Suppressor macrophage treated with lipopolysaccharide for 4 hours (primary cell): ENCODE measurements at places on chromosomes 1 and 21.
A peak's percentile ranks its signal among the peaks of the same experiment; 100 is the strongest.

- no peak for DNase-seq
These were observed 1.0 kb downstream of the ENTREP3 start for GRCh38 chr1:155254228-155254713.

- no peak for DNase-seq
These were observed 128.8 kb downstream of the COQ8A start for GRCh38 chr1:227068883-227069282.

GRCh38 chr1:177928194-177928593, 41.7 kb downstream of the SEC16B start:
- DNase-seq: no peak

DNA sequence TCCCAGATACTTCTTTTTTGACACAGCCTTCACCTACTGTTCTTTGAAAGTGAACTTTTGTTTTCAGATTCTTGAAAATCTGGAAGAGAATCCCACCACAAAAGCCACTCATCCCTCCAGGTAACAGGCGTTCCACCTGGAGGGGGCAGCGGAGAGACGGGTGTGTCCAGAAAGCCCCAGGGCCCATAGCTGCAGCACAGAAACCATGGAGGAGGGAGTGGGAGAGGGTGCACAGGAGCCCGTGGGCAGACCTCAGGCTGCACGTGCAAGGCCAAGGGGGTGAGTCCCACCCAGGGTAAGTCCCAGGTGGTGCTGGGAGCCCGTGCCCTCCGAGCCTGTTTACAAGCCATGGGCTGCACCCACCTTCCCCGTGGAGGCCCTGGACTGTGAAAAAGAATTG, 86.5 kb downstream of the PSMG1 start:
- no peak for DNase-seq

GRCh38 chr21:32378956-32379355, 13.9 kb downstream of the URB1 start:
- DNase-seq: no peak

GRCh38 chr1:218514689-218515088, 169.6 kb downstream of the TGFB2 start:
- DNase-seq: no peak

DNA sequence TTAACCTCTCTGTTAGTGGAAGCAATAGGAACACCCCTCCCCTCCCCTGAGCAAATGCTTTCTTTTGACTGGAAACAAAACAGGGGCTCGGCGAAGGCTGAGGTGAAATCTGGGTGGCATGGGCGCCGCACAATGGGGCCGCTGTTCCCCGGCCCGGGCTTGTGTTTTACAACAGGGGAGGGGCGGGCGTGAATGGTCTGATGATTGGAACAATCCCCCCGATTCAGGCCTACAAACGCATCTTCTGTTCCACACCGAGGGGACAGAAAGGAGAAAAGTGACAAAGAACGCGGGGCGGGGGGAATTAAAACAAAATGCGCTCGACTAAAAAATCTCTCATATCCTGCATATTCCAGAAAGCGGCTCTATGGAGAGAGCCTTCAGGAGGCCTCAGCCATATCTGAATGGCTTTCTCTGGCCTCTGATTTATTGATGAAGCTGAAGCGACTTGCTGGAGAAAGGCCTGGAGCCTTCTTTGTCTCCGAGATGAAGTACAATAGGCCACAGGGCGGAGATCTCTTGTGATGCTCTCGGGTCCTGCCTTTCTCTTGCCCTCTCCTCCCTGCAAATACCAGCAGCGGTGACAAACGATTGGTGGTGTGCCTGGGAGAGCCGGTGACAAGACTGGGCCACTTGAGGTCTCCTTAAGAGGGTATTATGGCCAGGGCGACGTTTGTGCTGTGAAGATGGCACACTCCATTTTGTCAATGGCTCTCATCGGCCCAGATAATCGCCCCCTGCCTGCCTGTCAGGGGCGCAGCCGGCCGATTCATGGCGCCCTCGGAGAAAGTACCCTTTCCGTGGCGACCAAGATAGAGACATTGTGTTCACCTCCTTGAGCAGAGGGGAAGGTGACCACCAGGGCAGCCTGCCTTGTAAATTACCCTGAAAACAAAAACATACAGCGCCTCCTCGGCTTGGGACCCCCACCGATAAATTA, 47.1 kb upstream of the OLIG2 start:
- no peak for DNase-seq

DNA sequence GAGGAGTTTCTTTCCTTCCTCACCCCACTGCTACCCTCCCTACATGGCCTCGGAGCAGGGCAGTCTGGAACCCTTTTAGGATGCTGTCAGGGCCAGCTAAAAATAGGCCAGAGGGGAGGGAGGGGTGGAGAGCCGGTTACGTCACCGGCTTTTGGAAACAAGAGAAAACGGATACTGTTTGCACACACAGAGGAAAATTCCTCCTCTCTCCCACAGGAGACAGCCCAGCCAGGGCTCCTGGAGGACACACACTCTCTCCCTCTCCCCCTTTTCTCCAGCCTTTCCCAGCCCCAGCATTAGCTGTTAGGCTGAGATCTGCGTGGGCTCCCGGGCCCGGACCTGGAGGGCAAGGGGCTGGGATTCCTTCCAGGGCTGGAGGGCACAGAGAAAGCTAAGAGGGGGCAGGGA, 20.0 kb upstream of the ALDH4A1 start:
- peak; percentile 41 for DNase-seq

GRCh38 chr1:45669859-45670655, 16.3 kb downstream of the GPBP1L1 start:
- no peak for DNase-seq

DNA sequence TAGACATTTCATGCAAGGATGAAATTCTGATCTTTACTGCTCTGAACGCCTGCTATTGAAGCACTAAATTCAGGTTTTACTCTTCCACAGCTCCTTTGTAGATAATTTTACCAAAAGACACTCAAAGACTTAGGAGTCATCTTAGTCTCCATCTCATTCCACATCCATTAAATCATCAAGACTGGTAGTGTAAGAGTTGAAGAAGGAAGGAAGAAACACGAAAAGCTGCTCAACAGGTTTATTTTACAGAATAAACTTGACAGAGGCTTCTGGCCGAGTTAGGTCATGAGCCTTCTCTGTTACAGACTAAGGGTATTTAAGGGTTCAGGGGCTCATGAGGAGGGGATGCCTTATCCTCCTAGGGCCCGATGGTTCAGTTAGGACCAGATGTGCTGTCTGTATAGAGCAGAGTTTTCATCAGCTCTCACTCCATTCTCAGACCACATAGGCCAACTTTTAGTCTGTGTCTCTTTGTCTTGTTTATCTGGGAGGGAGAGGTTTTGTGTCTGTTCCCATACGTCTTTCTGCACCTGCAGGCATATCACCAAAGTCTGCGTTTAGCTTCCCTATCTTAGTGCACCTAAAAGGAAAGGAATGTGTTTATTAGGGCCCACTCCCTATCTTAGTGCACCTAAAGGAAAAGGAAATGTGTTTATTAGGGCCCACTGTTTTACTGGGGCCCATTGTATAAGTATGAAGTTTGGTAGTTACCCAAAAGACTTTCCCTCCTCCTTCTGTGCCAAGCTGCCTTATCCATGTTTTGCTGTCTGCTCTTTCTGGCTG, 57.4 kb upstream of the RGS18 start:
- no peak for DNase-seq

- peak; percentile 47 for DNase-seq
These were observed 761 bp downstream of the TNNT2 start for GRCh38 chr1:201376464-201377374.

- DNase-seq: no peak
These were observed 23.4 kb downstream of the RHBG start for GRCh38 chr1:156392452-156392853.

GRCh38 chr1:160862203-160863060, at the start of gene CD244:
TSS of gene CD244 (minus strand) at chr1:160862887. CDS start at chr1:160862677, 210 bp downstream.
- peak; percentile 91 for DNase-seq

DNA sequence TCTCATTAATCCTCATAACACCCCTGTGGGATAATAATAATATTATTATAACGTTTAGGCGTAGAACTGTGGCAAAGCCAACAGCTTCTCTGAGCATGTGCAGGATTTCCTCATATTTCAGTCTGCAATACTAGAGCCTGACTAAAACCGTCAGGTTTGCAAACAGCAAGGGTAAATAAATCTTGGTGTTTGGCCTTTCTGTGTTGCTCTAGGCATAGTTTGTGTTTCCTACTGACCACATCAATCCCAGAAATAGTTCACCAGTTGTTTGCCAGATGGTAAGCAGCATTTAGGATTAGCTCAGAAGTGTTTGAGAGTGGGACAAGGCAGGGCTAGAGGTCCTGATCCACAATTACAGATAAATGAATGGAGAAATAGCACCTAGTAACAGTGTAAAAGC, 2.8 kb upstream of the KCNA3 start:
- DNase-seq: no peak

- peak; percentile 57 for DNase-seq
These were observed 109.9 kb upstream of the CXADR start for GRCh38 chr21:17402937-17403336.

DNA sequence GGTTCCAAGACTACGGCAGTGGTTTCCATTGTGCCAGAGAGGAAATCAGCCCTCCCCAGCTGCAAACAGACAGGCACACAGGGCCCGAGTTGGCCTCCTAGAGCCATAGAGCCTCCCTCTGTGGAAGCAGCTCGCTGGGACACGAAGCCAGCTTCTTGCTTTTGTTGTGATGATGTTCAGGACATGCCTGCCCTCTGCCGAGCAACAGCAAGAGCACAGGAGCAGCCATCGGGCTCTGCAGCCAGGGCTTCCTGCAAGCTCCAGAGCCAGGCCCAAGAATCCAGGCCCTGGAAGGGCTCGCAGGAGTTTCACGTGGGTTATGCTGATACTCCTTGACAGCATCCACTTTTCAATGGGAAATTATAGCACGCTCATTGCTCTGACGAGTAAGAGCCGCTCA, 18.5 kb downstream of the NPHP4 start:
- no peak for DNase-seq

DNA sequence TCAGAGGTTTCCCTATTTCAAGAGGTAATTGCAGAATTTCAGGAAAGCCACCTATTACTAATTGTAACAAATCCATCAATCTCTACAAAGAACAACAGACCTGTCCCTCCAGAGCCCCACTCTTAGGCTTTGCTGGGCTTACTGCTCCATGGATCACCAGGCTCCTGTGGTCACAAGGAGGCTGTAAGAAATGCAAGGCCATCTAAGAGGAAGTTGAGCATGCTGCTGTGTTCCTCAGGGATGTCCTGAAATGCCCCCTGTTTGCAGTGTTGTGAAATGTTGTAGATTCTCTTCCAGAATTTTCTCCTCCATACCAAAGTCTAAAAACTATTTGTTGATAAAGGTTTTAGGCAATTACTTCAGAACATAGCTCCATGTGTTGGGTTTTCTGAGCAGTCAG, 24.4 kb upstream of the DUSP23 start:
- peak; percentile 67 for DNase-seq

DNA sequence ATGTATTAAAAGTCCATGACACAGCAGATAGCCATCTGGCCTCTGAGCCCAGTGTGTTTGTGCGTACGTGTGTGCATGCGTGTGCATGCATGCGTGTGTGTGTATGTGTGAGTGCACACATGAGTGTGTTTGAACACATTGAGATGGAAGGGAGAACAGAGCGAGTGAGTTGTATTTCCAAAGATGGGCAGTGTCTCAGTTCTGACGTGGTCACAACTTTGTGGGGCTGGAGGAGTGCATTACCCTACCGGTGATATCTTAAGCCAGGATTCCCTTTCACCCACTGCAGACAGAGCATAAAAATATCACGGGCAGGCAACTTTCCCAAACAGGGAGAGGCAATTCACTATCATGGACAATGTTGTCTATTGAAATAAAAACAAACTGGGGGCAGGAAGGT, 27.8 kb downstream of the IRF2BP2 start:
- DNase-seq: no peak

GRCh38 chr1:64956010-64956640, 10.2 kb downstream of the JAK1 start:
- DNase-seq: peak; percentile 57

- DNase-seq: no peak
These were observed 42.8 kb downstream of the C8A start for GRCh38 chr1:56897150-56898004.

DNA sequence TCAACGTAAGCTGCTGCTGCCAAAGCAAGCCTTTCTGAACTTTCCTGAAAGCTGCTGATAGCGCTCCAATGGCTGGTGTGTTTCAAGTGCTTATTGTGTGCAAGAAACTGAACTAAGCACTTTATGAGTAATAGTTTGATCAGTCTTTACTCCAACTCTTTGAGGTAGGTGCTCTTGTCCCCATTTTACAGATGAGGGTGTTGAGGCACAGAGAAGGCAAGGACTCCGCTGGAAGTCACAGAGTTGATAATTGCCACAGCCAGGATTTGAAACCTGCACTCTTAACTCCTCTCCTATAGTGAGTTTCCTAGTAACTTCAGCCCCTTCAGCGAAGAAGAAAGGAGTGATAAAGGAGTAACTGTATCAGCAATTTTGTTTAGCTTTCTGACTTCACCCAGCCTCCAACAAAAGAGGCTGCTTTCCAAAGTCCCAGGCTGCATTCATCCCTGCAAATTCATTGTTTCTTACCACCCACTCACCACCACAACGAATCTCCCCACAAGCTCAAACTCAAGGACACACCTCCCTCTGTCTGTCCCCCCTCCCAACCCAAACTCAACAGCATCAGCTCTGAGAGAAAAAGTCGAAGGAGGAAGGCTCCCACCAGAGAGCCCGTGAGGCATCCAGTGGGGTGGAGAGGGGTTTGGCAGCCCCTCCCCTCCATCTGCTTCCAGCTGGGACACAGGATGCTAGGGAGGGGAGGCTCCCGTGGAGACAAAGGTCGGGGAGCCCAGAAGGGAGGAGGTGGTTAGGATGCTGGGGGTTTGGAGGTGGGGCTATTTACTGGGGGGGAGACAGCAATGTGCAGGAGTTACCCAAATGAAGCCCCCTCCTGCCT, 139.6 kb downstream of the NAV1 start:
- DNase-seq: no peak

- no peak for DNase-seq
These were observed 25.1 kb upstream of the PLEKHA6 start for GRCh38 chr1:204384636-204385352.

DNA sequence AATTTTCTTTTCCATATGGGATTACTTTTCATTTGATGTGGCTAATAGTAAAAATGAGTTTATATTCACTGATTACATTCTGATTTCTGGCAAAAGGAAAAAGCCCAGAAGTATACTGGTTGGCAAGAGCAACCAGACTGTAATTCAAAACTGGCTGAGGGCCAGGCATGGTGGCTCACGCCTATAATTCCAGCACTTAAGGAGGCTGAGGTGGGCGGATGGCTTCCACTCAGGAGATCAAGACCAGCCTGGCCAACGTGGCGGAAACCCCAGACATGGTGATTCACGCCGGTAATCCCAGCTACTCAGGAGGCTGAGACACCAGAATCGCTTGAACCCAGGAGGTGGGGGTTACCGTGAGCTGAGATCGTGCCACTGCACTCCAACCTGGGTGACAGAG, 14.5 kb downstream of the SYT11 start:
- no peak for DNase-seq

- no peak for DNase-seq
These were observed 15.7 kb downstream of the GPR3 start for GRCh38 chr1:27408151-27408550.

GRCh38 chr1:176177764-176178163, 29.3 kb downstream of the COP1 start:
- no peak for DNase-seq

DNA sequence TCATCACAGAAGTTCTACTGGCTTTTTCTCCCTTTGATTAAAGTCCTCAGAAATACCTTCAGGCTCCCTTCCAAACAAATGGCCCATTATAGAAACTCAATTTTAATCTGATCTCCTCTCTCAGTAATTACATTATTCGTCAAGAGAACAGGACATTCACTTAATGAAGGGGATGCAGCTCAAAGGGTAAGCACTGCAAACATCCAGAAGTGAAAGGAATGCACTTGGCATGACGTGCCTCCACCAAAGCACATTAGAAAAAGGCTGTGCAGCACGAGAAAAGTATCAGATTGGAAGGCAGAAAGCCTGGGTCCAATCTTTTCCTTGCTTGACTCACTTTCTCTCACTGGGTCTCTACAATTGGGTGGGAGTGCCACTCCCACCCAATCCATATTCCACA, 222.6 kb upstream of the BEND5 start:
- no peak for DNase-seq
